Upper lobe of left lung (tissue), 6 donors: ENCODE measurements at places on chromosomes 16 and 17. TPM values are rescaled to one million over a fixed set of nuclear protein-coding genes. Genes with fewer than 3 reads are reported as not detected.

- no peak overlapping the region for H3K4me3 ChIP-seq
- no peaks in the 10 kb centered on the region for H3K36me3 ChIP-seq
- no peaks in the 10 kb centered on the region for H3K27me3 ChIP-seq
- H3K4me1 ChIP-seq: no peaks in the 10 kb centered on the region
Observed at GRCh38 chr16:48392407-48392806, 7.2 kb upstream of the SIAH1 start.

RRAD gene
- 17.8 TPM for total RNA-seq

TEX14 gene
- 1.0 TPM for total RNA-seq

DNA sequence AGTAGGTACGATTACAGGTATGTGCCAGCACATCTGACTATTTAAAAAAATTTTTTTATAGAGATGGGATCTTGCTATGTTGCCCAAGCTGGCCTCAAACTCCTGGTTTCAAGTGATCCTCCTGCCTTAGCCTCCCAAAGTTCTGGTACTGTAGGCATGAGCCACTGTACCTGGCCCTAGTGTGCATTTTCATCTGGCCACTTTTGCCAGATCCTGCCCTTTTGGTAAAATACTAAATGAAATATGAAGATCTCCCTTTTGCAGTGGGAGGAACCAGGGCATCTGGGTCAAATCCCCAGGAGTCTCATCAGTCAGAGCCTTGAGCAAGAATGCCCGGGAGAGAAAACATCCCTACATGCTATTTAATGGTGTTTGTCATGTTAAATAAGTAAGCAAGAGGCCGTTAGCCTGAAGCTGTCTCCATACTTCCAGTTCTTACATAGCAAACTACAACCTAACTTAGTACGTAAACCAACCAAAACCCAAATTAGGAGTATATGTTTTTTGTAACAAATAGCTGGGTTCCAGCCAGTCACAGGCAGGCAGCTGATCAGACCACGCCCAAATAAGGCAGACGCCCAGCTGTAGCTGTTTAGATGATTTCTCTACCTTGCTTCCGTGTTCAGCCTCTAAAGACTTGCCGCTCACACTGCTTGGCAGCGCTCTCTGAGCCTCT lies 46.5 kb upstream of the CLEC18A start:
- peaks cover 11% of the 10 kb centered on the region for H3K36me3 ChIP-seq
- DNase-seq: no peak
- no peaks in the 10 kb centered on the region for H3K27me3 ChIP-seq
- no peak overlapping the region for H3K27ac ChIP-seq
- no peak overlapping the region for H3K4me3 ChIP-seq

GRCh38 chr16:50065624-50066481 lies at the start of gene HEATR3:
Gene HEATR3 (plus strand): TSS chr16:50065970. CDS start chr16:50066132, 162 bp downstream.
- DNase-seq: peak; percentile 94
- H3K36me3 ChIP-seq: peaks cover 18% of the 10 kb centered on the region
- H3K27ac ChIP-seq: peak within 1 kb of the TSS; percentile 98
- no peaks in the 10 kb centered on the region for H3K27me3 ChIP-seq
- peak within 1 kb of the TSS; percentile 99 for H3K4me3 ChIP-seq
